ENCODE measurements at places on chromosomes 4 and X. TPM values are rescaled to one million over a fixed set of nuclear protein-coding genes. Genes with fewer than 3 reads are reported as not detected.

SLIT2 gene
- 13.7 TPM for total RNA-seq

CT45A5 gene
- total RNA-seq: not detected

SLITRK2 gene
- total RNA-seq: 0.40 TPM

HCCS gene
- total RNA-seq: 10.5 TPM

DNA sequence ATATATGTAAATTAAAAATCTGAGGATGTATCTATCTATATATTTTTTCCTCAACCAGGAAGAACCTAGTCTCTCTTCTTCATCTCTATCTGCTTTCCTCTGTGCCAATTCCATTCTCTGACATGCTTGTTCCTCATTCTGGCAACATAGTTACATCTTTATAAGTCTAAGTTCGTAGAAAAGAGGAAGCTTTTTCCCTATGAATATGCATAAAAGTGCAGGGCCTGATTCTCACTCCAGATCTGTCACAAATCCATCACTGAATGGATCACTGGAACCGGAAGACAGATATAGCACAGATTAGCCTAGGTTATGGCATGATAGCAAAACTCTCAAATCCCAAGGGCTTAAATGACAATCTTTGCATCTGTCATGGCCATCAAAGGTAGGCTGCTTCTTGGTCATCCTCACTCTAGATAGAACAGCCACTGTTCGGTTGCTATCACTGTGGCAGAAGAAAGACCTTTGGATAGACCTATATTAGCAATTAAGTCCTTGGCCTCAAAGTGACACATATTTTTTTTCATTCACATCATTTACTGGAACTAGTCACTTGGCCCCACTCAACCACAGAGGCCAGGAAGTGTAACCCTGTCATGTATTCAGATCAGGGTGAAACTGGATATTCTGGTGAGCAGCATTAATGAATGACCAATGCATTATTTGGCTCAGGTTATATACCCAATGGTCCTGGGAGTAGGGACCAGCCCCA is 22.2 kb downstream of the DTHD1 start:
- no peaks in the 10 kb centered on the region for H3K36me3 ChIP-seq
- DNase-seq: no peak

DNA sequence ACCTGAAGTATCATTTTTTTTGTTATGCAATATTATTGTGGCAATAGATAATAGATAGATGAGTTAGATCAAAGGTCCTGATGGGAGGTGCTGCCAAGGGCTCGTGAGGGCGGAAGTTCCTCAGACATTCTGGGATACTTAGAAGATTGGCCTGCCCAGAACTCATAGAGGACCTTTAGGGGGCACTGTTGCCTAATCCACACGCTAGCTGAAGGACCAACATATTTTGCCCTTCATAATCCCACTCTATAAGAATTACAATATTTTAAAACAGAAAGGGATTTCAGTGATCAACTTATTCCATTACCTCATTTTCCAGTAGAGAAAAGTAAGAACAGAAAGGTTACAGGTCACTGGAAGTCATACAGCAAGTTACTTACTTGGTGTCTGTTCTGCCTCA is 22.9 kb upstream of the COX7B2 start:
- no peaks in the 10 kb centered on the region for H3K27me3 ChIP-seq
- H3K4me3 ChIP-seq: no peak overlapping the region
- H3K27ac ChIP-seq: no peak overlapping the region
- no peak for DNase-seq
- H3K4me1 ChIP-seq: no peaks in the 10 kb centered on the region
- no peaks in the 10 kb centered on the region for H3K36me3 ChIP-seq

GPR173 gene
- total RNA-seq: 0.88 TPM

HELT gene
- not detected for total RNA-seq

GRCh38 chr4:53322696-53323095 is 43.2 kb downstream of the SCFD2 start:
- H3K27ac ChIP-seq: no peak overlapping the region
- no peaks in the 10 kb centered on the region for H3K36me3 ChIP-seq
- DNase-seq: no peak
- no peaks in the 10 kb centered on the region for H3K27me3 ChIP-seq

DNA sequence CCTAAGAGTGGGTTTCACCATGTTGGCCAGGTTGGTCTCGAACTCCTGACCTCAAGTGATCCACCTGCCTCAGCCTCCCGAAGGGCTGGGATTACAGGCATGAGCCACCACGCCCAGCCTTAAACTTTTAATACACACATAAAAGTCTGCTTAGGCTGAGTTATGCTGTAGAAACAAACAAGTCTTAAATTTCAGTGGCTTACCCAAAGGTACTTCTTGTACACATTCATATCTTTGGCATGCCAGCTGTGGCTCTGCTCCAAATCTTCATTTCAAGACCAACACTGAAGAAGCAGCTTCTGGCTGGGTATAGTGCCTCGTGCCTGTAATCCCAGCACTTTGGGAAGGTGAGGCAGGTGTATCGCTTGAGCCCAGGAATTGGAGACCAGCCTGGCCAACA is 80.3 kb downstream of the PPEF2 start:
- H3K27ac ChIP-seq: no peak overlapping the region
- DNase-seq: no peak
- H3K36me3 ChIP-seq: no peaks in the 10 kb centered on the region
- H3K27me3 ChIP-seq: no peaks in the 10 kb centered on the region
- no peak overlapping the region for H3K4me3 ChIP-seq

- H3K27me3 ChIP-seq: no peaks in the 10 kb centered on the region
- H3K36me3 ChIP-seq: no peaks in the 10 kb centered on the region
- H3K4me1 ChIP-seq: no peaks in the 10 kb centered on the region
- DNase-seq: no peak
These were observed 51.1 kb downstream of the TMEM156 start for GRCh38 chr4:38980903-38981676.

DNA sequence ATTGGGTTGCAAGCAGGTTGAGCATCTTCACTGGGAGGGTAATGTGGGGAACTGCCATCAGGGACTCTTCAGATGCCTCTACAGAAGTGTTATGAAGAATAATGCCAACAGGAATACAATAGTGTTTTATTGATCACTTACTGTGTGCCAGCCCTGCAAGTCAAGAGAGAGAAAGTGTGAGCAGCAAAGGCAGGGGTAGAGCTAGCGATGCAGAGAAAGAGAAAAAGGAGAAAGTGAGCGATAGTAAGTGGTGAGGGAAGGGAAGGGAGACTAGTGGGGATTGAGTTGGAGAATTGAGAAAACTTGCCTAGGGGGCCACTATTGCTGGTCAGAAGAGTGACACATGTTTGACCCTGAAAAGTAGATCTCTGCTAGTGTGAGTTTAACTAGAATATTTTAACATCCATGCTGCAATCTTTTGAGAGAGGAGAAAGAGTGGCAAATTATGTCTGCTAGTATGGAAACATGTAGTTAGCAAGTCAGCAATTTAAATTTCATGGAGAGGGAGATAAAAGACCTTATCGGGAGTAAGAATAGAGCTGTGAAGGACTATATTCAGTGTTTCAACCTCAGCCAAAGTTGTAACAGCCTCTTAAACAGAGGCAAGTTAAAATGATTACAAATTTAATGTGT is 12.2 kb downstream of the AFF1 start:
- DNase-seq: no peak
- H3K27ac ChIP-seq: no peak overlapping the region
- H3K4me1 ChIP-seq: peaks cover 25% of the 10 kb centered on the region
- no peaks in the 10 kb centered on the region for H3K36me3 ChIP-seq

VCX3A gene
- total RNA-seq: not detected

- H3K27ac ChIP-seq: no peak overlapping the region
- no peaks in the 10 kb centered on the region for H3K36me3 ChIP-seq
- H3K4me3 ChIP-seq: no peak overlapping the region
- H3K27me3 ChIP-seq: no peaks in the 10 kb centered on the region
These were observed 47.0 kb downstream of the TEX13B start for GRCh38 chrX:107935200-107935599.

DNA sequence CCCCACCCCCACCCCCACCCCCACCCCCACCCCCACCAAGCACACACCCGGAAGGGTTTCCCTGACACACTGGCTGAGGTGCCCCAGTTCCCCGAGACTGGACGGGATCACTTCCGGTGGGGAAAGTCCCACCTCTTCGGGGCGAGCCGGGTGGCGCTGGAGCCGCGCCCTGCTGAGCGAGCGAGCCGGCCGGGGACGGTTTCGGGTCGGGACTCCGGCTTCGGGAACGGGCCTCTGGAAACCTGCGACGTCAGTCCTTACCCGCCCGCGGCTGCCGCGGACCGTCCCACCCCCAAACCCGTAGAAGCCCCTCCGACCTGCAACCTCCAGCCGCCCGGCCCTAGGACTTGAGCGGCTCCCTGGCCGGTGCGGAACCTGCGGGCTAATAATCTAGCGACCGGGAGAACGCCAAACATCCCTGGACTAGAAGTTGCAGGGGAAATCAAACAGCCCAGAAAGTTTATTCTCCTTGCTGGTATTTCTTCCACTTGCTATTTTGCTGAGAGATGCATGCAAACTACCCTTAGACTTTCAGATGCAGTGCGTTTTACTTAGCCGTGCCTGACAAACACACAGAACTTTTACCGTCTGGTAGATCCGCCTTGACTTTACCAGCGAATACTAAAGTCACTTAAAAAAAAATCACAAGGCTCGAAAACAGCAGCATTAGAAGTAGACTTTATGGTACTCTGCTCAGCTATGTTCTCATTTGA is 991 bp downstream of the RAP2C start:
- no peak overlapping the region for H3K4me3 ChIP-seq
- H3K4me1 ChIP-seq: no peaks in the 10 kb centered on the region
- H3K27ac ChIP-seq: peak overlapping the region; percentile 93

ATOH1 gene
- not detected for total RNA-seq

GRCh38 chrX:45264865-45265264 is 64.2 kb upstream of the DIPK2B start:
- no peaks in the 10 kb centered on the region for H3K4me1 ChIP-seq
- no peaks in the 10 kb centered on the region for H3K36me3 ChIP-seq
- DNase-seq: peak; percentile 0
- no peak overlapping the region for H3K27ac ChIP-seq

F11 gene
- not detected for total RNA-seq

MAOB gene
- 1.2 TPM for total RNA-seq

DNA sequence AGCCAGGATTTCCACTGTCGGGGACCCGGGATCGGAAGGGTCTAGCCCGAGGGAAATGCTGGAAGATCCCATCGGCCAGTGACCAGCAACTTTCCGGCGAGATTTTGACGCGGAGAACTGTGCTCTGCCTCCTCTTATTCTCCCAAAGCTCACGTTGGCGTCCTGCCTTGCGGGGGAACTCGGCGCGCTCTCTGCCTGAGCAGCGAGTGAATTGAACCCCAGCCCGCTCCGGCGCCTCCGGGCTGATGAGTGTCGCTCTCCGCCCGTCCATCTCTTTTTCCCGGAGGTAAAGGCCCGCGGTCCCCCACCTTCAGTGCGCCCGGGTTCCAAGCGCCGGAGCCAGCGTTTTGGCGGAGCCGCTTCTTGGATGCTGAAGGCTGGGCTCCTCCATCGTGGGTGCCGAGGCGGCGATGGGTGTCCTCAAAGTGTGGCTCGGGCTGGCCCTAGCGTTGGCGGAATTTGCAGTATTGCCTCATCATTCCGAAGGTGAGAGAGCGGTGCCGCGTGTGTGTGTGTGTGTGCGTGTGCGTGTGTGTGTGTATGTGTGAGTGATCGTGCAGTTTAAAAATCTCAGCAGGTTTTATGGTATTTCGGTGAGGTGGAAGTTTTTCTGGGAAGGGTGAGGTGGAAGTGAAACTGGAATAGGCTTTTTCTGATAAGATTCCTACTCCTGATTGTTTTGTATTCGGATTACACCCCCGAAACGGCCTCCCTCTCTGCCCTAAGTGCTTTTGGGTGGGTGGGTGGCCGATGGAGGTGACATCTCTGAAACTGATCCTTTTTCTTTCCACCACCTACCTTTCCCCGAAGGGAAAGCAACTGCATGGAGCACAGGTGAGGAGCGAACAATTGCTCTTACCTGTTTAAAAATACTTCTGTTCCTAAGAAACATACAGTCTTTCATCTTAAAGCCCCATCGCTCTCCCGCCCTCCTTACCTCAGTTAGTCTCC is 752 bp downstream of the FRAS1 start:
- peak; percentile 70 for DNase-seq
- H3K4me3 ChIP-seq: peak overlapping the region; percentile 65
- no peaks in the 10 kb centered on the region for H3K27me3 ChIP-seq
- H3K27ac ChIP-seq: peak overlapping the region; percentile 96
- peaks cover 6% of the 10 kb centered on the region for H3K4me1 ChIP-seq

DNA sequence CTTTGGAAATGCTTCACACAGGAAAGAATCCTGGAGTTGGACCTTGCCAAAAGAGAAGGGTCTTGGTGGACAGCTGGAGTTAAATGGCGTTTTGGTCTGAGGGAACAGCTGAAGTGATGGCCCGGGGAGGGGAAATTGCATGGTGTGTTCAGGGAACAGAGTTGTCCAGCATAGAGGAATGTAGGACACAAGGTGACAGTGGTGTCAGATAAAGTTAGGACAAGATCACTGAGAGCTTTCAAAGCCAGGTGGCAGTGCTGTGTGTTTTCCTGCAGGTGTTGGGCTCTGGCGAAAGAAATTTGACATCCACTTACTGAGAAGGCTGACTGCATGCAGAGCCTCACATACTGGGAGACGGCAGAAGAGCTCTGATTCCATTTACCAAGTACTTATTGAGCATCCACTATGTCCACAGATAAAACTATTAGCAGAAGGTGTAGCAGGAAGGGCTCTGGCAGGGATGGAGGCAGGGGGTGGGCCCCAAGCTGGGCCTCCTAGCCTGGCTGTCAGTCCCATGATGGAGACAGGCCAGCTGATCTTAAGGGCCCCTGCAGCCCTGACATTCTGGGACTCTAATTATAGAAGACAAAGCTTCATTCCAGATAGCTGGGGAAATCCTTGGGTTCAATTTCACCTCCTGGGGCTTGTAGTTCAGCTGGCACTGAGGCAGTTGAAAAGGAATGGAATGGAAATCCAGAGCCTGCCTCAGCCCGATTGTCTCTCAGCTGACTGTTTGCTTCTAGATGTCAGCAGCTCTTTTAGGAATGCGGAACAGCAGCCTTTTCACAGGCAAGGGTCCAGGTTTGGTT is 150.2 kb upstream of the MAMLD1 start:
- no peak overlapping the region for H3K27ac ChIP-seq
- H3K4me1 ChIP-seq: no peaks in the 10 kb centered on the region
- no peaks in the 10 kb centered on the region for H3K36me3 ChIP-seq
- H3K4me3 ChIP-seq: no peak overlapping the region
- DNase-seq: no peak

- H3K4me1 ChIP-seq: peaks cover 14% of the 10 kb centered on the region
- no peak overlapping the region for H3K27ac ChIP-seq
- H3K36me3 ChIP-seq: no peaks in the 10 kb centered on the region
- no peaks in the 10 kb centered on the region for H3K27me3 ChIP-seq
These were observed 5.0 kb downstream of the PRMT9 start for GRCh38 chr4:147678796-147679549.

CLIC2 gene
- 70.0 TPM for total RNA-seq

ARHGAP6 gene
- 51.9 TPM for total RNA-seq

GRCh38 chr4:44162538-44163270 is 285.9 kb downstream of the KCTD8 start:
- no peak overlapping the region for H3K27ac ChIP-seq
- no peaks in the 10 kb centered on the region for H3K27me3 ChIP-seq
- no peak overlapping the region for H3K4me3 ChIP-seq
- peaks cover 4% of the 10 kb centered on the region for H3K4me1 ChIP-seq

ART3 gene
- total RNA-seq: not detected

- H3K4me1 ChIP-seq: no peaks in the 10 kb centered on the region
- no peak overlapping the region for H3K4me3 ChIP-seq
- H3K27ac ChIP-seq: no peak overlapping the region
These were observed 342.3 kb downstream of the HNRNPD start for GRCh38 chr4:82031376-82031927.
